ENCODE measurements at places on chromosomes 1 and 21.

- no peak for DNase-seq
- H3K27ac ChIP-seq = no peak overlapping the region
- H3K27me3 ChIP-seq = no peaks in the 10 kb centered on the region
- no peaks in the 10 kb centered on the region for H3K36me3 ChIP-seq
- no peak overlapping the region for H3K4me3 ChIP-seq
- no peaks in the 10 kb centered on the region for H3K4me1 ChIP-seq
Observed at GRCh38 chr1:247966532-247967204, 1.6 kb downstream of the OR2AK2 start.

DNA sequence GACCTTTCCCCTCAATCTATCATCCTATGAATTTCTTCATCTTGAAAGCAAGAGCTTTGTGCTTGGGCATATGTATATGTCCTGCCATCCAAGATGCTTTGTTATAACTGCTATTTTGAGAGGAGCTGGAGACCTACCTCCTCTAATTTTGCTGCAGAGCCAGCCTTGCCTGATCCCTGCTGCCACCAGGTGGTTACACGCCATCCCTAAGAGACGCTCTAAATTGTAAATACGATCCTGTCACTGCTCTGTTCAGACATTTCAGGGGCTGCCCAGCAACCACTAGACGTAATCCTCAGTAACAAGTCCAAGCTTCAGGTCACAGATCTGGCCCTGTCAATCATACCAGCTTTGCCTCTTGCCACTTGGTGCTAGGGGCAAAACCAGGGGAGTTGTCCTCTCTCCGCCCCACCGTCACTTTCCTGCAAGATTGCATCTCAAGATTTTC, 32.9 kb downstream of the GPA33 start:
- no peak overlapping the region for H3K4me3 ChIP-seq
- peaks cover 7% of the 10 kb centered on the region for H3K4me1 ChIP-seq
- H3K36me3 ChIP-seq = no peaks in the 10 kb centered on the region
- H3K27ac ChIP-seq = no peak overlapping the region
- no peaks in the 10 kb centered on the region for H3K27me3 ChIP-seq
- DNase-seq = peak; percentile 24

DNA sequence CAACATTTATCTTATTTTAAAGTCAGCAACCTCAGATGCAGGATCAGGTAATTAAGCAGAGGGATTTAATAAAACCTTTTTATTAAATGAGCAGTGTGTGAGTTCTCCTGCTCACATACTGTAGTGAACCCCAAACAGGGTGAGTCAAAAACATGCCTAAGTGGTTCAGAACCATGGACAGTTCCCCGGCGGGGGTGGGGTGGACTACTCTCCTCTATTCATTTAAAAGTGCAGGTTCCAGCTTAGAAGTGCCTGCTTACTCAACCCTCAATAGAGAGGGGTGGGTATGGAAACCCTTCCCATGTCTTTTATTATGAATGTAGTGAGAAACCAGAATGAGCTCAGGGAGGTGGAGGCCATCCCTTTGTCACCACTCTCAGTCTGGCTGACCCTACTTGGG, 397.9 kb downstream of the HHAT start:
- no peak overlapping the region for H3K4me3 ChIP-seq
- no peaks in the 10 kb centered on the region for H3K4me1 ChIP-seq
- no peaks in the 10 kb centered on the region for H3K27me3 ChIP-seq
- H3K36me3 ChIP-seq = no peaks in the 10 kb centered on the region

- H3K36me3 ChIP-seq = no peaks in the 10 kb centered on the region
- no peaks in the 10 kb centered on the region for H3K4me1 ChIP-seq
- no peaks in the 10 kb centered on the region for H3K27me3 ChIP-seq
- H3K27ac ChIP-seq = no peak overlapping the region
Observed at GRCh38 chr1:75908717-75909152, 23.5 kb downstream of the ASB17 start.

GRCh38 chr1:59316497-59317128, 19.7 kb downstream of the FGGY start:
- no peaks in the 10 kb centered on the region for H3K27me3 ChIP-seq
- H3K4me1 ChIP-seq = peaks cover 41% of the 10 kb centered on the region
- peak overlapping the region; percentile 1 for H3K27ac ChIP-seq
- DNase-seq = no peak
- H3K36me3 ChIP-seq = no peaks in the 10 kb centered on the region

GRCh38 chr1:42167611-42168390, 3.3 kb upstream of the GUCA2A start:
- peaks cover 14% of the 10 kb centered on the region for H3K4me1 ChIP-seq
- H3K36me3 ChIP-seq = no peaks in the 10 kb centered on the region
- no peak overlapping the region for H3K4me3 ChIP-seq
- DNase-seq = no peak
- H3K27ac ChIP-seq = no peak overlapping the region

DNA sequence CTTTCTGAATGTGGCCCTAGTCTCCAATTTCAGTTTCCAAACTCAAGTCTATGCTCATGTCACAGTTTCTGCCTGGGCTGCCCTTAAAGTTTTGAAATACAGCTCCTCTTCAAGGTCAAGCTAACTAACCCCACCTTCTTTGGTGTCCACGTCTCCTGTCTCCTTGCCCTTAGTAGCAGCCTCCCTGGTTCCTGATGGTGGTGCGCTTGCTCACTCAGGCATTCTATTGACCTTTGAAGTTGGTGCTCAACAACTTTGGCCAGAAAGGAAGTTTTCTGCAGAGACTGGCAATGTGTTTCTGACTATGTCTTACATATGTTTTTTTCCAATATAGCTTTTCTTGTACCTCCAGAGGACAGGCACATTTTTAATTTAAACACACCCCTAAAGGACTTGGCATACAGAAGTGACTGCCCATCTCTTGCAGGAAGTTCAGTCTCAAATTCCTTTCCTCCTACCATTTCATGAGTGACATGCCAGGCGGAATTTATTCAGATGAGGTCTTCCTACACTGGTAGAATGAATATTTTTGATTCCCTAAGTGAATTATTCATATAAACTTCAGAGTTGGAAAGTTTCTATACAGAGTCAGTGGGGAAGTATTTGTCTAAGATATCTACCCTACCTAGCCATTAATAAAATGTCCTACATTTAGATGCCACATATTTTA, 364.3 kb upstream of the USP24 start:
- no peaks in the 10 kb centered on the region for H3K27me3 ChIP-seq
- no peak overlapping the region for H3K27ac ChIP-seq
- no peak for DNase-seq
- no peaks in the 10 kb centered on the region for H3K36me3 ChIP-seq

- no peaks in the 10 kb centered on the region for H3K27me3 ChIP-seq
- DNase-seq = no peak
- no peaks in the 10 kb centered on the region for H3K4me1 ChIP-seq
- H3K4me3 ChIP-seq = no peak overlapping the region
Observed at GRCh38 chr1:115065021-115065420, 24.3 kb downstream of the TSPAN2 start.

DNA sequence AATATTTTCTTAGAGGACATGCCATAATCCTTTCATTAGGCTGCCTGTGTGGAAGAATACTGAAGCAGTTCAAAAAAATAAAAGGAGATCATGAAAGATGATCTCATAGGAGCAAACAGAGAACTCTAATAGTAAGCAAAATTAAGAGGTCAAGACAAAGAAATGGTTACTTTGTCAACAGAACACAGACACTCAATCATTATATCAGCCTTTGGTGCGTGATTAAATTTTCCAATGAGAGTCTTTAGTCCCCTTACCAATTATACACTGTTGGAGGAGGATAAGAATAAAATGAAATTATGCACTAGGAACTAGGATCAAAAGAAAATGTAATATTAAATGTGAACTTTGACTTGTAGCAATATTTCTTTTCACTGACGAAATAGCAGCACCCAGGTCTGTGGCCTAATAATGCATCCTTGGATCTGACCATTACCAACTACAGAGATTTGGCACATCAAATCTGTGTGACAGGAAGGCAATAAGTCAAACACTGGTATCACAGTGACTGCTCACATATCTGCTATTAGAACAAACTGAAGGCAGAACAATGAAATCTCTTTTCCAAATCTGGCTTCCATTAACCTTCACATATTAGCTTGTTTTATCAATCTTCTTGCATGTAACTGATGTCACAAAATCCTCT, 1812.9 kb downstream of the PLA2G4A start:
- no peak overlapping the region for H3K27ac ChIP-seq
- no peak overlapping the region for H3K4me3 ChIP-seq
- no peaks in the 10 kb centered on the region for H3K36me3 ChIP-seq
- H3K27me3 ChIP-seq = no peaks in the 10 kb centered on the region
- DNase-seq = no peak

DNA sequence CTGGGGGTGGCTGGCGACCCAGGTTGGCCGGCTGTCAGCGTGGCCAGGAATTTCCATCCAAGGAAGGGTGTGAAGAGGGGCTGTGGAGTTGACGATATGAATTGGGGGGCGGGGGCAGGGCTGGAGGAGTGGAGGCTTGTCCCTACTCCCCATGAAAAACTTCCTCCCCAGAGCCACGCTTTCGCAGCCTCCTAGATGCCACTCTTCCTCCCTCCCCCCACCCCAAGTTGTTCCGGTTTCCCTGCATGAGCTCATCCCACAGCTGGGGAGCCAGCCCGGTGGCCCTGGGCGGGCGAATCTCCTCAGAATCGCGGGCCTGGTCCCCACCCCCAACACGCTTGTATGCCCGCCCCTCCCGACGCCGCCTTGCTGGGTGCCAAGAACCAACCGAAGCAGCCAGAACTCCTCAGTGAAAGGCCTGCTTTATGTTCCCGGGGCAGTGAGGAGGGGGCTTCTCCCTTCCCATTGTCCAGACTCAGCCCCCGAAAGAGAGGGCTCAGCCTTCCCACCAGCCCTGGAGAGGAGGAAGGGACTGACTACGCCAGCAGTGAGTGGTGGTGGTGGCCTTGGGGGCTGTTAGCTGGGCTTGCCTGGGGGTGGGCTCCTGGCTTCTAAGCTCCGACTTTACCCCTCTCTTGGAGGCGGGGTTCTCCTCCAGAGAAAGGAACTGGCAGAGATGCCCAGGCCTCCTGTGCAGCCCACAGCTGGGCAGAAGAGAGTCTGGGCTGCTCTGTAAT, 1.8 kb upstream of the CSMD2 start:
- H3K27ac ChIP-seq = no peak overlapping the region
- DNase-seq = no peak
- H3K4me1 ChIP-seq = peaks cover 11% of the 10 kb centered on the region
- no peak overlapping the region for H3K4me3 ChIP-seq

DNA sequence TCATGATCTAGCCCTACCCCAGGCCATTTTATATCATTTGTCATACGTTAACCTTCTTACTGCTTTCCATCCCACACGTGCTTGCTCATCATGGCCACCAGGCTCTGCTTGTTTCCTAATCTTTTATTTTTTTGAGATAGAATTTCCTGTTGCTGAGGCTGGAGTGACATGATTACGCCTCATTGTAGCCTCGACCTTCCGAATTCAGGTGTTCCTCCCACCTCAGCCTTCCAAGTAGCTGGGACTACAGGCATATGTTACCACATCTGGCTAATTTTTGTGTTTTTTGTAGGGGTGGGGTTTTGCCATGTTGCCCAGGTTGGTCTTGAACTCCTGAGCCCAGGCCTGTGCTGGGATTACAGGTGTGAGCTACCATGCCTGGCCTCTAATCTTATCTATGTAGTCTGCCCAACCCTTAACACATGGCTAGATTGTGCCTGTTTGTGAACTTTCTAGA, 3.3 kb downstream of the UAP1 start:
- H3K27me3 ChIP-seq = no peaks in the 10 kb centered on the region
- no peak overlapping the region for H3K4me3 ChIP-seq
- H3K36me3 ChIP-seq = peaks cover 23% of the 10 kb centered on the region
- peaks cover 16% of the 10 kb centered on the region for H3K4me1 ChIP-seq
- DNase-seq = no peak
- H3K27ac ChIP-seq = no peak overlapping the region

DNA sequence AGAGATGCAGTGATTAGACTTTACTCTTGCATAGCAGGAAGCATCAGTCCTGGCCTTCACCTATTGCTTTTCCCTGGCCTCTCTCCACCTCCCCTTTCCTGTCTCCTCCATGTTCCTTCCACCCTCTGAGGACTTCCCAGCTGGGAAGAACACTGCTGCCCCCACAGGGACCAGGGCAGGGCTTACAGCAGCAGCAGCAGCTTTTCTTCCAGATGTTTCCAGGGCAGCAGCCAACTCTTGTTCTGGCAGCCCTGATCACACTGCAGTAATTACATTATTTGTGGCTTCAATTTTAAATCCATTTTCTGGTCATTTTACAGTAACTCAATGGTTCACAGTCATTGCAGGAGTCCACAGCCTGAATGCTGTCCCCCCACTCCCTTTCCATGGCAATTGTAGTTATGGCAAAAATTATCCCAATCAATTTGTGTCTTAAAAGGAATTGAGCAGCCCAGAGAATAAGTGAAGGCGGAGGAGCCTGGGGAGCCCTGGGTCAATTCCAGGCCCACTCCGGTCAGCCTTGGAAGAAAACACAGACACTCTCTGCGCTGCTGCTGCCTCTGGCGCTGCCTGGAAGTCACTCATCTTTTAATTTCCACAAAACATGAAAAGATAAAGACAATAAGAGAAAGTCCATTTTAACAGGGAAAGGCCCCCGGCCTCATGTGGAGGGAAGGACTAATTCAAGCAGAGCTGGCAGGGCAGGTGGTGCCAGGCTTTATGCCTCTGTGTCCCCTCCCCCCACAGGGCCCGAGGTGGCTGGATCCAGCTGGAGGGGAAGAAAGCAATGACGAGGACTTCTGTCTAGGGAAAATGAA, 148.6 kb downstream of the GRIK3 start:
- no peaks in the 10 kb centered on the region for H3K36me3 ChIP-seq
- H3K27ac ChIP-seq = no peak overlapping the region
- H3K4me3 ChIP-seq = no peak overlapping the region
- no peaks in the 10 kb centered on the region for H3K4me1 ChIP-seq
- no peaks in the 10 kb centered on the region for H3K27me3 ChIP-seq

- no peak for DNase-seq
- H3K4me1 ChIP-seq = no peaks in the 10 kb centered on the region
- H3K36me3 ChIP-seq = no peaks in the 10 kb centered on the region
- H3K4me3 ChIP-seq = no peak overlapping the region
Observed at GRCh38 chr21:44530903-44531605, 8.9 kb downstream of the KRTAP10-1 start.

- no peaks in the 10 kb centered on the region for H3K27me3 ChIP-seq
- peaks cover 20% of the 10 kb centered on the region for H3K4me1 ChIP-seq
- H3K4me3 ChIP-seq = peak overlapping the region; percentile 75
Observed at GRCh38 chr1:64470665-64471217, 812 bp downstream of the CACHD1 start.

- DNase-seq = no peak
- no peaks in the 10 kb centered on the region for H3K27me3 ChIP-seq
- no peak overlapping the region for H3K27ac ChIP-seq
- no peak overlapping the region for H3K4me3 ChIP-seq
- H3K4me1 ChIP-seq = no peaks in the 10 kb centered on the region
Observed at GRCh38 chr1:112866151-112866550, 89.8 kb downstream of the SLC16A1 start.

All from gastrocnemius medialis (tissue), 4 donors.